ENCODE measurements at places on chromosomes 1 and 21.

- no peaks in the 10 kb centered on the region for H3K36me3 ChIP-seq
- no peak for DNase-seq
- no peak overlapping the region for H3K27ac ChIP-seq
- peaks cover 81% of the 10 kb centered on the region for H3K4me1 ChIP-seq
These were observed 28.1 kb downstream of the AHDC1 start for GRCh38 chr1:27575840-27576331.

DNA sequence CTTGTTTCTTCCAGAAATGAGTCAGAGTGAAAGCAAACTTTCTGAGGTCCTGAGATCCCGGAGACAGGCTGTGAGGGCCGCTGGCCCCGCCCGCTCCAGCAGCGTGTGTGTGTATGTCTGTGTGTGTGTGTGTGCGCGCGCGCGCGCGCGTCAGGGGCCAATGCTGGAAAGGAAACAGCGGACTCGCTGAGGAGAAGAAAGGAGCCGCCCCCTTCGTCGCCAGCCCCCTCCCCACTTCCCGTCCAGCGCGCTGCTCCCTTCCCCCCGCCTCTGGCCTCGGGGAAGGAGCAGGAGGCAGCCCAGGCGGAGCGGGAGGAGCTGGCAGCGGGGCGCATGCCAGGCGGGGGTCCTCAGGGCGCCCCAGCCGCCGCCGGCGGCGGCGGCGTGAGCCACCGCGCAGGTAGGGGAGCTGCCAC is at the start of gene DISC1:
DISC1 (plus strand) TSS at position 256 of the 416 bp plus-strand sequence; CDS start at position 334, 78 bp downstream.
- peak within 1 kb of the TSS; percentile 74 for H3K27ac ChIP-seq
- DNase-seq: peak; percentile 55
- peak within 1 kb of the TSS; percentile 80 for H3K4me3 ChIP-seq
- H3K27me3 ChIP-seq: no peaks in the 10 kb centered on the region
- H3K36me3 ChIP-seq: no peaks in the 10 kb centered on the region
- peaks cover 29% of the 10 kb centered on the region for H3K4me1 ChIP-seq

- no peaks in the 10 kb centered on the region for H3K27me3 ChIP-seq
- no peaks in the 10 kb centered on the region for H3K36me3 ChIP-seq
- DNase-seq: no peak
- H3K27ac ChIP-seq: no peak overlapping the region
- no peak overlapping the region for H3K4me3 ChIP-seq
These were observed 285.0 kb downstream of the DUSP10 start for GRCh38 chr1:221456918-221457317.

- no peak overlapping the region for H3K4me3 ChIP-seq
- no peaks in the 10 kb centered on the region for H3K4me1 ChIP-seq
- no peak overlapping the region for H3K27ac ChIP-seq
- no peaks in the 10 kb centered on the region for H3K36me3 ChIP-seq
- no peak for DNase-seq
These were observed 80.5 kb downstream of the FAM78B start for GRCh38 chr1:166086113-166086883.

GRCh38 chr21:46458315-46459023 is at the start of gene DIP2A:
TSS of gene DIP2A (plus strand) at chr21:46458891. CDS start at chr21:46459132, 241 bp downstream.
- peak; percentile 85 for DNase-seq
- peak within 1 kb of the TSS; percentile 85 for H3K27ac ChIP-seq
- H3K27me3 ChIP-seq: no peaks in the 10 kb centered on the region
- peak within 1 kb of the TSS; percentile 94 for H3K4me3 ChIP-seq
- peaks cover 13% of the 10 kb centered on the region for H3K4me1 ChIP-seq
- H3K36me3 ChIP-seq: no peaks in the 10 kb centered on the region

GRCh38 chr1:173117761-173118160 is 67.0 kb upstream of the TNFSF18 start:
- peaks cover 1% of the 10 kb centered on the region for H3K4me1 ChIP-seq
- H3K27ac ChIP-seq: no peak overlapping the region
- H3K27me3 ChIP-seq: no peaks in the 10 kb centered on the region
- H3K36me3 ChIP-seq: no peaks in the 10 kb centered on the region
- no peak for DNase-seq

- no peaks in the 10 kb centered on the region for H3K4me1 ChIP-seq
- no peak overlapping the region for H3K4me3 ChIP-seq
- H3K27ac ChIP-seq: no peak overlapping the region
- DNase-seq: no peak
These were observed 35.9 kb downstream of the ST3GAL3 start for GRCh38 chr1:43743206-43743605.

- no peak overlapping the region for H3K4me3 ChIP-seq
- DNase-seq: no peak
- H3K4me1 ChIP-seq: no peaks in the 10 kb centered on the region
- H3K27me3 ChIP-seq: peaks cover 6% of the 10 kb centered on the region
These were observed 6.6 kb downstream of the NID1 start for GRCh38 chr1:236058141-236058934.

DNA sequence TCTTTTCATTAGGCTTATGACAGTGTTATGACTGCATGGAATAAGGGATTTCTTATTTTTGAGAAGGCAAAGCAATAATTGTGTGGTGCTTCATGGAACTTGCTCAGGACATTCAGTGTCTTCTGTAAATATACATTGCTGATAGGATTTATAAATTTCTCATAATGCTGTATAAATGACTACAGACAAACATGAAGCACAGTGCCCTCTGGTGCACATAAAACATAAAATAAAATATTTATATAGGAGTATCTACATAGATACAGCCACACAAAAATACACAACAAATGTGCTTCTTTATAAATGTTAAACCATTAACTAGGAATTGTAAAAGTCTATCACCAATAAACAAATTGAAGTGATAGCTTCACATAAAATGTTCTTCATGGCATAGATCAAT is 24.1 kb downstream of the BRINP3 start:
- no peak overlapping the region for H3K27ac ChIP-seq
- DNase-seq: no peak
- no peaks in the 10 kb centered on the region for H3K4me1 ChIP-seq
- no peaks in the 10 kb centered on the region for H3K36me3 ChIP-seq

DNA sequence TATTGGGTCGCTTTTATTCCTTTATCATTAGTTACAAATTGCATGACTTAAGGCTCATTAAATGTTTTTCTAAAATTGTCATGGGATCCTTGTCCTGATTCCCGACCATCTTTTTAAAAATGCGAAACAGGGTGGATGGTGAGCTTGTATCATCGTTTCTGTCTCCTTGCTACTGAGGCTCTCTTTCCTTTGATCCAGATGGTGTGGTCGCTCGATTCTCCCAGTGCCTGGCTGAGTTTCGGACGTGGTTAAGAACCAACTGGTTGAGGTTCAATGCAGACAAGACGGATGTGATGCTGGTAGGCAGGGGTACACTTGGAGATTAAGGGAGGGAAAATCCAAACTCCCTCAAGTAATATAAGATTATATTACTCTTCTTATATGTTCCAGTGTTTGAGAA is 1.2 kb downstream of the MIER1 start:
- no peaks in the 10 kb centered on the region for H3K36me3 ChIP-seq
- peak overlapping the region; percentile 91 for H3K4me3 ChIP-seq
- H3K4me1 ChIP-seq: peaks cover 24% of the 10 kb centered on the region
- no peaks in the 10 kb centered on the region for H3K27me3 ChIP-seq
- H3K27ac ChIP-seq: no peak overlapping the region
- DNase-seq: no peak

DNA sequence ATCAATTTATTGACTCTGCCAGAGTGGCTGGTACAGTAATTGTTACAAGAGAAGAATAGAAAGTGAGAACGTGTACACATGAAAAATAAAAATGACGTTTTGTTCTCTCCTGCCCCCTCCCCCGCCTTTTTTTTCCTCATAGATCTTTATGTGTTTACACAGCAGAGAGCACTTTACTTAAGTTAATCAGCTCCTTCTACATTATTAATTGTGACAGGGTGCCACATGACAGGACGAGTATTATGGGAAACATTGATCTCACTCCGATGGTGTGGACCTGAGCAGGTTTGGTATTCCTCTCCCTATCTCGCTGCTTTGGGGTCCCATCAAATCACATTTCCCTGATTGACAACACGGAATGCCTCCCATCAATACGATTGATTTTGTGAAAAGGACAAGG is 285.7 kb downstream of the TM2D1 start:
- H3K27ac ChIP-seq: no peak overlapping the region
- no peaks in the 10 kb centered on the region for H3K27me3 ChIP-seq
- no peaks in the 10 kb centered on the region for H3K36me3 ChIP-seq
- no peak for DNase-seq

DNA sequence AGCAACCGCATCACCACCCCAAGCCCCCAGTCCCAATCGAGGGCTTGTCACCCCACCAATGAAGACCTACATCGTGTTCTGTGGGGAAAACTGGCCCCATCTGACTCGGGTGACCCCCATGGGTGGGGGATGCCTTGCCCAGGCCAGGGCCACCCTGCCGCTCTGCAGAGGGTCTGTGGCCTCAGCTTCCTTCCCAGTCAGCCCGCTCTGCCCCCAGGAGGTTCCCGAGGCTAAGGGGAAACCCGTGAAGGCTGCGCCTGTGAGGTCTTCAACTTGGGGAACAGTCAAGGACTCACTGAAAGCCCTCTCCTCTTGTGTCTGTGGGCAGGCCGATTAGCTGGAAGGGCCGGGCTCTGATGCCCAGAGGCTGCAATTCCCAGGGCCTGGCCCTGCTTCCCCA is 2.0 kb downstream of the SRARP start:
- H3K4me3 ChIP-seq: no peak overlapping the region
- no peaks in the 10 kb centered on the region for H3K27me3 ChIP-seq
- no peaks in the 10 kb centered on the region for H3K4me1 ChIP-seq
- DNase-seq: no peak
- H3K36me3 ChIP-seq: no peaks in the 10 kb centered on the region

DNA sequence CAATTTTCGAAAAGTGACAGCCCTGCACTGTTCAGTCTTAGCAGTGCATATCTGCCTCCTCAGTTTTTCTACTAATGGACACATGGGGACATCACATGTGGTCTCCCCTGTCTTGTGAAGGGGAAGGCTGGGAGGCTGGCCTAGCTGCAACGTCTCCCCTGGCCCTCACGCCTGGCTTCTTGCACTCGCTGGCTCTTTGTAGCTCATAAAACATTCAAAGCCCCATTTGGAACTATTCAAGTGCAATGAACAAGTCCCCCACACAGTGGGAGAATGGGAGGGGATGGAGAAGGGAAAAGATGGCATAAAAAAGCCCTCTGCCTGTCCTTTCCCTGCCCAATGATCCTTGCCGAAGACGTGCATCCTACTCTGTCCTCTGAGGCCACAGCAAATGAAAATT is 73.6 kb downstream of the PGBD5 start:
- H3K27me3 ChIP-seq: peaks cover 3% of the 10 kb centered on the region
- no peak for DNase-seq
- no peak overlapping the region for H3K4me3 ChIP-seq

- peak overlapping the region; percentile 56 for H3K4me3 ChIP-seq
- H3K36me3 ChIP-seq: peaks cover 19% of the 10 kb centered on the region
- H3K27ac ChIP-seq: peak overlapping the region; percentile 23
- H3K4me1 ChIP-seq: peaks cover 8% of the 10 kb centered on the region
These were observed 442 bp upstream of the RUSC1 start for GRCh38 chr1:155320252-155320651.

DNA sequence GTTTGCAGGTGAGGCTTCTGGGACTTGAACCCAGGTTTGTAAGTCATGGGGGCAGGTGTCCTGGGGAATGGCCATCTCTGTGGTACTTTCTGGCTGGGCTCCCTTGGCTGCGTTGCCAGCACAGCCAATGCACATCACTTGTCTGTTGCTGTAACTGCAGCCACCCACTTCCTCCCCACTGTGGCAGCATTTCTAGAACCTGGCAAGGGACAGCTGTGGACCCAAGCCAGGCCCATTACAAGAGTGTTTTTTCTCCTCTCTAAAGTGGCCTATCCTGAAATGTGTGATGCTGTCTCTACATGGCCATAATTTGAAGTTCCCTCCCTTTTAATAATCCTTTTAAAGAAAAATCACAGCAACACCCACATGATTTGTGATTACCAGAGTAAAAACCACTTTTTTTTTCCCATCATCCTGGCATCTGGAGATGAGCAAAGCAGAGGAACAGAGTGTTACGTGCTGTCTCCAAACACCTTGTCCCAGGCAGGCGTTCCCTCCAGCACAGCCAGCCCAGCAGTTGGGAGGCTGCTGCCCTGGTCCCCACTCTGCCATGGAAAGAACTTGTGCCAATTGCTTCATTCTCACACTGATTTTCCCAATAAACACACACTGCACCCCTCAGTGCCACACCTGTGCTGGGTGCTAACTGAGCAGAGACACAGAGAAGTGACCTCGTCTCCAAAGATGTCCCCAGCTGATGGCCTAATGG is 360.6 kb upstream of the USP24 start:
- no peak overlapping the region for H3K27ac ChIP-seq
- H3K27me3 ChIP-seq: no peaks in the 10 kb centered on the region
- no peaks in the 10 kb centered on the region for H3K4me1 ChIP-seq

DNA sequence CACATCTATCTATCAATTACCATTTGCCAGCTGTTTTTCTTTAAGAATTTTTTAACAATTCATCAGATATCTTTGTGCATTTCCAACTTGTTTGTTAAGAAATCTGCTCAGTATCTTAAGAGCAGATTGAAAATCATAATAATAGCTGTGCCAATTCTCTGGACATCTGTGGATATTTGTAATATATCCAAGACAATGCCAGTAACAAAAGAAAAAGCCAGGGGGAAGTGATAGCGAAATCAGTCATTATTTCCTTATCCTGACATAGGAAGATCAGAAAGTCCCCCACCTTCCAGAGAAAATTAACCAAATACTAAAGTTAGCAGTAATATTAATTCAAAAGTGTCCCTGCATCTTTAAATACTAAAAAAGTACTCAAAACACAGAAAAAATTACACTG is 217.1 kb downstream of the RERE start:
- peaks cover 2% of the 10 kb centered on the region for H3K36me3 ChIP-seq
- DNase-seq: no peak
- peaks cover 2% of the 10 kb centered on the region for H3K4me1 ChIP-seq

GRCh38 chr1:54945393-54945936 is 35.0 kb upstream of the TMEM61 start:
- no peak for DNase-seq
- H3K36me3 ChIP-seq: no peaks in the 10 kb centered on the region
- H3K4me3 ChIP-seq: no peak overlapping the region
- peaks cover 3% of the 10 kb centered on the region for H3K4me1 ChIP-seq

- H3K27me3 ChIP-seq: peaks cover 20% of the 10 kb centered on the region
- H3K36me3 ChIP-seq: no peaks in the 10 kb centered on the region
- no peaks in the 10 kb centered on the region for H3K4me1 ChIP-seq
- no peak overlapping the region for H3K4me3 ChIP-seq
- no peak overlapping the region for H3K27ac ChIP-seq
- DNase-seq: no peak
These were observed 32.7 kb downstream of the EPHA10 start for GRCh38 chr1:37732111-37732780.

GRCh38 chr1:1225238-1225845 is 6.5 kb downstream of the SDF4 start:
- no peak overlapping the region for H3K4me3 ChIP-seq
- H3K4me1 ChIP-seq: peaks cover 10% of the 10 kb centered on the region
- DNase-seq: no peak
- peaks cover 85% of the 10 kb centered on the region for H3K36me3 ChIP-seq
- no peaks in the 10 kb centered on the region for H3K27me3 ChIP-seq
- H3K27ac ChIP-seq: no peak overlapping the region

Data from thymus (tissue), 14 donors.